T follicular helper cell (primary cell): ENCODE measurements at places on chromosomes 6 and 20.

DNA sequence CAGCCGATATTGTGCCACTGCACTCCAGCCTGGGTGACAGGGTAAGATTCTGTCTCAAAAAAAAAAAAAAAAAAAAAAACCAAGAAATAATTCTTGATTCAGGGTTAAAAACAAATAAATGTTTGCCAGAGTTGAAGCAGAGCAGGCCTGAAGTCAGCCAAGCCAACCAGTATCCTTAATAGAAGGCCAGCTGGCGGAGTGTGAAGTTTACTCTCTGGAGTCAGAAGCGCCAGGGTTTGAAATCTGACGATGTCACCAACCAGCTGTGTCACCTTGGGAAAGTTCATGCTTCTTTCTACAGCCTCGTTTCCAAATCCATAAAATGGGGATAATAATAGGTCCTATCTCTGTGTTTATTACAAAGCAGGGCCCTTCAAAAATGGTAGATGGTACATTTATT is 73.0 kb upstream of the ENPP5 start:
- DNase-seq = no peak

GRCh38 chr6:44302856-44303255 is 10.3 kb downstream of the AARS2 start:
- DNase-seq = no peak

DNA sequence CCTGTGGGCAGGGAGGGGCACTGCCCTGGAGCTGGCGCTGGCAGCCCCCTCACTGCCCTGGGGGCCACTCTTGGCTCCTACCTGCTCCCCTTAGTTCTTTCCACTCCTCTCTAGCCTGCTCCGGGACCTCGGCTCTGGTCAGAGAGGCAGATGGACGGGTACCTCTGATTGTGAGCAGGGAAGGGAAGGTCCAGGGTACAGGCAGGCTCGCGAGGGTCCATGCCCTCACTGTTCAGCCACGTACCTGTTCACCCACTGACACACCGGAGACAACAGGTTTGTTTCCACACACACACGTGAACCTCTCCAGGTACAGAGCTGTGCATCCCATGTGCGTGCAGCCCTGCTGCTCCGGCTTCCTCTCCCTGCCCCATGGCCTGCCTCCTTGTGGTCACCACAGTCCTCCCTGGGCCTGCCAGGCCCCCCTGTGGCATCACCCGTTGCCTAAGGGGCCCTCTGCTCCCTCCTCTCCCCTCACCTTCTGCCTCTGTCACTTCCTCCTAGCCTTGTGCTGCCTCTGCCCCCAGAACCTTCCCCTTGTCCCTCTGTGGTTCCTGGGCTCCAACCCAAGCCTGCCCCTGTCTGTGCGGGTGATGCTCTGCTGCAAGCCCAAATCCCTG is 2.3 kb downstream of the EMILIN3 start:
- no peak for DNase-seq

GRCh38 chr6:127103482-127103881 is 15.0 kb upstream of the RSPO3 start:
- no peak for DNase-seq

GRCh38 chr6:140833408-140833807 is 1299.3 kb upstream of the GJE1 start:
- DNase-seq = no peak
